ENCODE measurements at places on chromosomes 6 and 20. TPM values are rescaled to one million over a fixed set of nuclear protein-coding genes. Genes with fewer than 3 reads are reported as not detected.

DNA sequence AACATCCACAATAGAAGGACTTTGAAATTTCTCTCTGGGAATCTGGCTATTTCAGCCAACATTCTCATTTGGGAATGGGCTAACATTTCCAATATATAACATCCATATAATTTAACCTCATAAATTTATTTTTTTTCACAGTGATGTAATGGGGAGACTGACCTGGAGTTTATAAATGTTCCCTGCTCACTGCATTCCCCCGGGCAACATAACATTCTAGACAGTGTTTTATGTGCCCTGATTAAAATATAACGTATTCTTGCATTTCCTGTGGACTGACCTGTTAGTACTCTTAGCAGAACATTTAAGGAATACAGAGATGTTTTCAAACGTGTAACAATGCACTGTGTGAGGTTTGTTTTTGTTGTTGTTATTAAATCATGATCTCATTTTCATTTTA lies 20.9 kb downstream of the TSHZ2 start:
- DNase-seq: no peak

DNA sequence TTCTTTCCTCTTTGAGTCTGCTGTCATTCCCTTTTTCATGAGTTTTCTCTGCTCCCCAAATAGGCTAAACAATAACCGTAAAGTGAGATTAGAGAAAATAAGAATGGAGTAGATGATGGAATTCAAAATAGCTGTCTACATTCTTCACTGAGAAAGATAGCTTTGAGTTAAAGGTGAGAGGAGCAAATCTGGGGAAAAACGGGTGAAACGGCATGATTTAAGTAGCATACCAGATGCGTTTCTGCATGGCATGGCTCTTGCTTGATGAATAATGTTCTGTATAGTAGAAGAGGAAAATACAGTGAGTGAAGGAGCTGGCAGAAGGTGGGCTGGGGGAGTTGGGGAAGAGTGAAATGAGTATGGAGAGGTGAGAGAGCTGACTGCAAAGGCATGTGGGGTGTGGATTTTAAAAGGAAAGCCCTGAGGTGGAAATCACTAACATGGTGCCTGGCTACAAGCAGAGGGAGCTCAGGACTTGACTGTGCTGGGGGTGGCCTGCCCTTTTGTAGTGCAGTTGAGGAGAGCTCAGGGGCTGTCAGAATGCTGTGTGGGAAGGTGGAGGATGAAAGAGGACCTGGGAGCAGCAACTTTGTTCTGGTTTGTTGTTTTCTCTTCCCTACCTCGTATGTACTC lies 8.8 kb downstream of the BICRAL start:
- DNase-seq: no peak

- DNase-seq: no peak
These were observed 28.0 kb downstream of the DIDO1 start for GRCh38 chr20:62898093-62898964.

DNA sequence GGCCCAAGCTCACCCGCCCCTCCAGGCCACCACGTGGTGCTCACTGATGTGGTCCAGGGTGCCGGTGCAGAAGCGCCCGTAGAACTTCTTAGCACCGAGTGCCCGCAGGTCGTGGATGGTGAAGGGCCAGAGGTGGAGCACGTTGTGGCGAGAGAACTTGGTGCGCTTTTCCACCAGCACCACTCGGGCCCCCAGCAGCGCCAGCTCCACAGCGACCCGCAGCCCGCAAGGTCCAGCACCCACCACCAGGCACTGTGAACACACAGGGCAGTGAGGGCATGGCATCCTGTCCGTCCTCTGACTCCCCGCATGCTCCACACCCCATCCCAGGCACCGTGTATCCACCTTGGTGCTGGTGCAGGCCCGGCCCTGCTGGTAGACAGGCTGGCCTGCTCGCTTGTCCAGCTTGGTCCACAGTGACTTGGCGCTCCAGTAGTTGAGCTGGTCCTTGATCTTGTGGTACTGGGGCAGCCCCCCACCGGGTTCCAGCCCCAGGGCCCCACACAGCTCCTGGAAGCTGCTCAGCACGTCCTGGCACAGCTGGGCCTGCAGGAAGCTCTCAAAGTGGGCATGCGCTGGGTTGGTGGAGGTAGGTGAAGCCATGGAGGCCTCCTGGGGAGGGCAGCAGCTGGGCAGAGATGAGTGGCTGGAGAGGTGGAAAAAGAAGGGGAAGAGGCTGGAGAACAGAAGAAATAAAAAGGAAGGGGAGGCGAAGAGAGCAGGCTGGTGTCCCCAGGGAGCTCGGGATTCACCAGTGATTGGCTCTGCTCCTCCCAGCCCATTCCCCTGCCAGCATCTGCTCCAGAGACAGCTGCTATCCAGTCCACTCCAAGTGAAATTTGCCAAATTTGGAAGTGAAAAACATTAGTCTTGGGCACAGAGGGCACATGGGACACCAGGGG lies 1.7 kb downstream of the MICAL1 start:
- no peak for DNase-seq

DNA sequence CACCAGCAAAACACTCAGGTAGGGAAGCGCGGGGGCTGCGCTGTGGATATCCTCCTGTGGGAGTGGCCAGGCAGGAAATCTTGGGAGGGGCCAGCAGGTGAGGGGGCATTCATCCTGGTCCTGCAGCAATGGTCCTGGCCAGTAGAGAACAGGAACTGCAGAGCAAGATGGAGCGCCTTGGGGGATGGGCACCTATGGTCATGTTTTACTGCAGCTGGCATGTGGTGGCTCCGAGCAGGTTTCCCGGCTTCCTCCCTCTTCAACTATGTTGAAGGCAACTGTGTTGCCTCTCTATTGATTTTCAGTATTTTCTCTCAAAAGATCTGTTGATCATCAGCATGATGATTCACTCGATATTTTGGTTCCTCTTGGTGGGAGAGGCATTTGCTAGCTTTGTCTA lies 70.9 kb downstream of the SNAP91 start:
- DNase-seq: no peak

Gene SMIM8
- total RNA-seq: 2.5 TPM

Gene TNFAIP3
- 10.6 TPM for total RNA-seq

Gene BPIFA1
- not detected for total RNA-seq

Gene OXT
- total RNA-seq: 0.43 TPM
